ENCODE measurements at places on chromosomes 2 and 18.
A peak's percentile ranks its signal among the peaks of the same experiment; 100 is the strongest.

DNA sequence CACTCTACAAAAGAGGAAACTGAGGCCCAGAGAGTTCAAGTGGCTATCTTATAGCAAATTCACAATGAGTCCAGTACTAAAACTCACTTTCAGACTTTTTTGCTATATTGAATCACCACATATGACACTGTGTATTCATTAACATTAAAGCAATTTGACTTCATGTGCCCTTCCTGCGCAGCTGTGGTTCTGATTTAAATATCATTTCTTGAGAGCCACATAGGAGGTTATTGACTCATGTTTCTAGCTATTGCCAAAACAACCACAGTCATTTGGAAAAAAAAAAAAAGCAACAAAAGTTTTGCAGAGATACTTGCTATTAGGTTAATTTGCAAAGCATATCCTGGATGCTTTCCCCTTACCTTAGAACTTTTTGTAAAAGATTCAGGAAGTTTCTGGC is 341.2 kb downstream of the PIK3C3 start:
- no peak overlapping the region for H3K27ac ChIP-seq
- H3K36me3 ChIP-seq: no peaks in the 10 kb centered on the region
- peaks cover 10% of the 10 kb centered on the region for H3K4me1 ChIP-seq

- DNase-seq: no peak
- H3K27ac ChIP-seq: no peak overlapping the region
- H3K4me3 ChIP-seq: no peak overlapping the region
Measured at GRCh38 chr2:182767578-182767977, 51.5 kb downstream of the DNAJC10 start.

DNA sequence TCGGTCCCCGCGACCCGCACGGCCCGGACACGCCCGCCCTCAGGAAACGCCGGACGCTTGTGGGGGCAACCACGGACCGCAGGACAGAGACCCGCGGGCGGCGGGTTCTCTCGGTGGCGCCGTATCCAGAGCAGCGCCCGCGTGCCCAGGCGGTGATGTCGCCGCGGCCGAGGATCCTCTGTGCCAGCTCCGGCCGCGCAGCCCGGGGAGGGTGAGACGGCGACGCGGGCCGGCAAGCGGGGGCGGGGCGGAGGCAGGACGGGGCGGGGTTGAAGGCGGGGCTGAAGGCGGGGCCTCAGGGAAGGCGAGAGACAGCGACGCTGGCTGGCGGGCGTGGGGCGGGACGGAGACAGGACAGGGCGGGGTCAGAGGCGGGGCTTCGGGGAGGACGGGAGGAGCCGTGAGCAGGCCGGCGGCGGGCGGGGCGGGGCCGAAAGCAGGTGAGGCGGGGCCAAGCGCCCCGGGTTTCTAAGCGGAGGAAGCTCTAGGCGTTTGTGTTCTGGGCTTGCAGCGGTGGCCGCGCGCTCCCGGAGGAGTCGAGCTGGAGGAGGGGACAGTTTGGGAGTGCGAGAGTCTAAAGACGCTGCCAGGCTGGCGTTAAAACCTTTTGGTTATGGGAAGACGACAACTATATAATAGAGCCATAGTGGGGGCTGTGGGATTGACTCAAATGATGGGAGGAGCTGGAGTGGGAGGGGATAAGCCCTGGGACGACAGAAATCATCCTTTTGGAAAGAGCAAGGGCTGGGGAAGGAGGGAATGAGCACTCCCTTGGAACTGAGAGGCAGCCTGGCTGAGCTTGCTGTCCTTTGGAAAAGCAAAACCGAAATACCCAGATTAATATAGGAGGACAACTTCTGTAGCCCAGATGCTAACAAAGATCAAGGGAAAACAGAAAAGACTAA is at the start of gene DSEL:
Gene DSEL (minus strand): TSS at position 182 of the 905 bp plus-strand sequence. CDS start 2,112 bp downstream, outside the sequence.
- peaks cover 12% of the 10 kb centered on the region for H3K36me3 ChIP-seq
- peak within 1 kb of the TSS; percentile 81 for H3K27ac ChIP-seq
- H3K4me1 ChIP-seq: peaks cover 12% of the 10 kb centered on the region

DNA sequence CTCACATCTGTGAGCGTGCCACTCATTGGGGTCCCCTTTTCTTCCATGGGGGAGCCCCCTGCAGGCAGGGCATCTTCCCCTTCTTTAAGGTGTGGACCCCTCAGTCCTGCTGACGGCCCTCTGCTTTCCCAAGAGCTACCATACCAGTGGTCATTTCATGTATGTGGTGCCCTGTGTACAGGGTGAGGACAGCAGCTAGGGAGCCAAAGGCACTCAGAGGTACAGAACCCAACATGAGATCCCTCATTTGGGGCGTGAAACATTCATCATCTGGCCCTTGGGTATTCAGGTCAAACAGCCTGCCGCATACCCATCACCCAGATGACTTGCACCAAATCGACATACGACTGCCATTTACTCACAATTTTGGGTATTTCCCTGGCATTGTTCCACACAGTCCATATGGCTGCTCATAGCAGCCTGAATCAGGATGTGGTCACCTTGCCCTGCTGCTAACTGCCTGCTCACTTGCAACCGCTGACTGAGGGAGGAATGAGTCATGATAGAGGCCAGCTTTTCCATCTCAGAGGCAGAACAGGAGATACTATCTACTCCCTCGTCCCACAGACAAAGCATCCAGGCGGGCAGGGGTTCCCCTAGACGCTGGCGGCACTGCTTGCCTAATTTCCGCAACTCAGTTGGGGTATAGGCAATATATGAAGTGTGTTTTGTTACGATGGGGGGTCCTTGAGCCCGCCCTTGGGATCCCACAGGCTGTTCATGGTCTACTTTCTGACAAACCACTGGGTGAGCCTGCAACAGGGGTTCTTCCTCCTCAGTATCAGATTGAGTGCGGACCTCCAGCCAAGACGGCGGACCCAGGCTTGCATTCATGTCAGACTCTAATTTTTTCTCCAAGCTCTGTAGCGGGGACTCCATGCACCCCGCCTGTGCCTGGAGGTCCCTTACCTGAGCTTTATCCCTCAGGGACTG is 228.6 kb downstream of the SATB2 start:
- H3K36me3 ChIP-seq: no peaks in the 10 kb centered on the region
- no peak for DNase-seq
- no peak overlapping the region for H3K27ac ChIP-seq
- no peaks in the 10 kb centered on the region for H3K4me1 ChIP-seq

- no peaks in the 10 kb centered on the region for H3K36me3 ChIP-seq
- no peak for DNase-seq
- H3K27ac ChIP-seq: peak overlapping the region; percentile 84
- H3K4me3 ChIP-seq: peak overlapping the region; percentile 37
Measured at GRCh38 chr2:27765621-27766286, 5.8 kb upstream of the MRPL33 start.

DNA sequence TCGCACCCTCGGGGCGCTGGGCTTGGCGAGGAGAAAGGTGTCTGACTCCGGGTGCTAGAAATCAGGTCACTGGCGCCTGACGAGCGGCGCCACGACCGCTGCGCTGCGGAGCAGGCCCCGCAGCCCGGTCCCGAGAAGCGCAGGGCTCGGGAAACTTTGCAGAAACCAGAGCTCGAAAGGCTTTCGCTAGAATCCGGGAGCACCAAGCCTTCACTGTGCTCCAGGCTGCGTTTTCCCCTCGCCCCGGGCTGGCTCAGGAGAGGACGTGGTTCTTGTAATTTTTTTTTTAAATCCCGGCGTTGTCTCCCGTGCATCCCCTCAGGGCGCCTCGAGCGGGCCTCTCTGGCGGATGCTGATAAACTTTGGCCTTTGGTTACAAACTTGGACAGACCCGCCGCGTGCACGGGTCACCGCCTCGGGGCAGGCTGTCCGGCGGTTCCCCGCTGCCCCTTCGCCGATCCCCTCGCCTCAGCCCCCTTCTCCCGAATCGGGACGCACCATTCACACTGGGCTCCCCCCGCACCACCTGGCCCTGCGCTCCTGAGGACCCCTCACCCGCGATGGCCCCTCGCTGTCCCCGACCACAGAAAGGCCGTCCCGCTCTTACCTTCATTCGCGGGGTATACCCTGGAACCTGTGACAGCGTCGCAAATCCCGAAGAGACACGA is 419 bp downstream of the EPHA4 start:
- H3K27ac ChIP-seq: peak overlapping the region; percentile 94
- DNase-seq: peak; percentile 71
- peaks cover 44% of the 10 kb centered on the region for H3K27me3 ChIP-seq

DNA sequence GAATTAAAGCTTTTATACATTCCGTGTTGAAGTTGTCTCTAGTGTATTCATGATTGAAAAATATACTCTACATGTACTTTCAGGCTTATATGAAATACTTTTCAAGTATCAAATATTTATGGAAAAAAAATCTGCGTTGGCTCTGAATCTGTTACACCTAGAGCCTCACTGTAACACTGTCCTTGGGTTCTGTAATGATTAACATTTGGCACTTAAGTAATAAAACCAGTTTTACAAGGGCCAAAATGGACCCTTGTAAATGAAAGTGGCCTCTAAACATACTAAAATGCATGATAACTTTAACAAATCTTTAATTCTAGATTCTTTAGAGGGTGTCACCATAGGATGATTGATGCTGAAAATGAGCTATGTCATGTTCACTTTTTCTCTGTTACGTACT is 162.8 kb downstream of the PTPRM start:
- DNase-seq: no peak
- no peaks in the 10 kb centered on the region for H3K4me1 ChIP-seq
- H3K27me3 ChIP-seq: no peaks in the 10 kb centered on the region
- no peak overlapping the region for H3K27ac ChIP-seq

DNA sequence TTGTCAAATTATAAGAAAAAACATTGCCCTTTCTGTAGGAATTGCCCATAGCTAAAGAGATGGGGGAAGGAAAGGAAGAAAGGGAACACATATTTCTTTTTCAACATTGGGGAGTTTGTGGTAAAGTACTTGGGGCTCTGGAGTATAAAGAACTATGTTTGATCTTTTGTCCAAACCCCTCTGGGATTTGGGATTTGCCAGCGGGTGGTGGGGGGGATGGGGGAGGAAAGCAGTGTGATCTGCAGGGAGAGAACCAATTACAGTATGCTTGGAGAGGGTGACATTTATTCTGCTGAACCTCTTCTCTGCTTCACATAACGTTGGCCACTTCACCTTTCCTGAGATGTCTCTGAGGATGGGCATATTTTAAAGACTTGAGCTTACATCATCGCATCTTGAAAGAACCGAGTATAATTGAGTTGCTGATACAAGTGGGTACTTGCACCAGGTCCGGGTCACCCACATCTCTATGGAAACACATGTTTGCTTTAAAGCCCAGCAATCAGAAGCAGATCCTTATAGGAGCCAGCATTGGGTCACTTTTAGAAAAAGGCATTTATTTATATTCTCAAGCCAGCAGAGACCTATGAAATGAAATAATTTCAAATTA is 73.1 kb downstream of the SPATS2L start:
- H3K4me1 ChIP-seq: peaks cover 62% of the 10 kb centered on the region
- no peak for DNase-seq
- H3K27me3 ChIP-seq: no peaks in the 10 kb centered on the region
- H3K27ac ChIP-seq: peak overlapping the region; percentile 79
- peaks cover 6% of the 10 kb centered on the region for H3K36me3 ChIP-seq

DNA sequence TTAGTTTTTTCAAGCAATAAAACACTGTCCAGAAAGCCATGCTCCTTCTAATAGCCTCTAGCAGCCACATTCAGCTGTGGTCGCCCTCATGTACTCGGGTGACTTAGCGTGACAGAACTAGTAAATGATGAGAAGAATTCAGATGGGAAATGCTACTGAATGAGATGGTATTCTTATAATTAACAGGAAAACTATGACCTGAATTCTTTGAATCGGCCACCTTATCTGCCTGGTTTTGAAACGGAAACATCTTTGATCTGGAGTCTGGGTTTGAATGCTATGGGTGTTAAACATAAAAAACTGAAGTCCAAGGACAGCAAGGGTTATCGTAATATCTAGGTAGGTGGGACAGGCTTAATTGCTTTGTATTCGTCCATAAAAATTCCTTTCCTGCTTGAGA is 138.8 kb upstream of the DNMT3A start:
- no peaks in the 10 kb centered on the region for H3K27me3 ChIP-seq
- no peak for DNase-seq
- H3K4me1 ChIP-seq: peaks cover 11% of the 10 kb centered on the region
- H3K36me3 ChIP-seq: peaks cover 9% of the 10 kb centered on the region
- no peak overlapping the region for H3K4me3 ChIP-seq

- H3K36me3 ChIP-seq: no peaks in the 10 kb centered on the region
- no peak overlapping the region for H3K4me3 ChIP-seq
- no peak for DNase-seq
- H3K4me1 ChIP-seq: peaks cover 9% of the 10 kb centered on the region
- no peak overlapping the region for H3K27ac ChIP-seq
Measured at GRCh38 chr2:53475321-53475720, 292.3 kb upstream of the CHAC2 start.

DNA sequence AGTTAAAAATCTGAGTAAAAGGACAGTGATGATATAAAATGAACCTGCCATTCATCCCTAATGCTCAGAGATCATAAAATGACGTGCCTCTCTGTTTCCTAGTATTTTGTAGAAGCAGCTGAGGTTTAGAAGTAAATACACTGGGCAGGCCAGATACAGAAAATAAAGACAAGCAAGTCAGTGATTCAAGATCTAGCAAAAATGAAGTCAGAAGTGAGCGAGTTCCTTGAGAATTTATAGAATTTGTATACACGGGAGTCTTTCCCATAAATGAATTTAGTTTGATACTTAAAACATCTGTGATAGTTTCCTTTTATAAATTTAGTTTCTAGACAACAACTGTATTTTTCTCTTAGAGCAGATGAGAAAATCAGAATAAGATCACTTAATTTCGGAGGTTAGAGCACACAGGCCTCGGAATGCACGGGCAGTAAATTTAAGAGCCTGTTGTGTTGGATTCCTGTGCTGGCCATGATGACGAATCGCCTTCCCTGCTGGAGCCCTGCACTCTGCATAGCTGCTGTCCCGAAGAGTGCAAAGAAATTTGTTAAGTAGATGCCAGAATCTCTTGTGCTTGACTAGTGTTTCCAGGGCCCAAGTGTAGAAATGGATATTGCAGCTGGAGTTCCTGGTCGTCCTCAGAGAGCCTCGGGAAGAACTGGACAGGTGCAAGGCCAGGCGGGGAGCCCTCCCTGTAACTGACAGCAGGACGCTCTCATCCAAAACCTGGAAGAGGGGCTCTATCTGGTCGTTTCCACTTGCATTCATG is 83.7 kb upstream of the RBM44 start:
- no peaks in the 10 kb centered on the region for H3K27me3 ChIP-seq
- peak overlapping the region; percentile 80 for H3K4me3 ChIP-seq
- H3K36me3 ChIP-seq: peaks cover 18% of the 10 kb centered on the region
- DNase-seq: no peak

DNA sequence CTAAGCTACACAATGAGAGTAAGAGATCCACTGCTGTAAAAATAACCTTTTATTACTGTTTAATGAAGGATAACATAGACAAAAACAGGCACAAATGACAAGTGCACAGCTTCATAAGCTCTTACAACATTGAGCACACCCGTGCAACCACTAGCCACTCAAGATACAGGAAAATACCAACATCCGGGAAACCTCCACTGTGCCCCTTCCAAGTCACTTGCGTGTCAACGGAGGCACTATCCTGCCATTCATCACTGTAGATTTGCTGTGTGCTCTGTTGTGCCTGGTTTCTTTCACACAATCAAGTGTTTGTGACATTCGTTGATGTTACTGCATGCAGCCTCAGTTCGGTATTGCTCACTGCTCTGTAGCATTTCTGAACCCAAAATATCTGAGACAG is 292.9 kb upstream of the MYT1L start:
- no peak for DNase-seq
- no peak overlapping the region for H3K4me3 ChIP-seq
- H3K27ac ChIP-seq: no peak overlapping the region
- no peaks in the 10 kb centered on the region for H3K4me1 ChIP-seq
- no peaks in the 10 kb centered on the region for H3K36me3 ChIP-seq
